CD8-positive, alpha-beta memory T cell (primary cell): ENCODE measurements at places on chromosomes 16 and 17.

DNA sequence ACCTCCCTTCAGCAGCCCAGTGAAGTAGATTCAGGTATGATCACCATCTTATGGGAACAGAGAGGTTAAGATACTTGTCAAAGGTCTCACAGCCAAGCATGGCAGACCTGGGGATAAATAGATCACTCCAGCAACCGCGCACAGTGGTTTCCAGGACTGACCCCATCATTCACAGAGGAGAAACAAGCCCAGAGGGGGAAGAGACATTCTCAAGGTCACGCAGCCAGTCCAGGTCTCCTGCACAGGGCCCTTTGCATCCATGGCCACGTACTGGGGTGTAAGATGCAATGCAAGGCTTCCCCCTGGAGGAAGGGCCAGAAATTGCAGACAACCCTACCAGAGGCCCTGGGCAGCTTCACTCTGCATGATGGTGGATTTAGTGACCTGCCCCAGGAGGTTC, 19.9 kb downstream of the TLE7 start:
- H3K4me3 ChIP-seq: no peak overlapping the region
- H3K36me3 ChIP-seq: no peaks in the 10 kb centered on the region
- no peaks in the 10 kb centered on the region for H3K4me1 ChIP-seq
- peaks cover 9% of the 10 kb centered on the region for H3K27me3 ChIP-seq
- H3K27ac ChIP-seq: no peak overlapping the region
- no peak for DNase-seq

- no peaks in the 10 kb centered on the region for H3K27me3 ChIP-seq
- no peak overlapping the region for H3K4me3 ChIP-seq
- peaks cover 5% of the 10 kb centered on the region for H3K4me1 ChIP-seq
- DNase-seq: no peak
- no peak overlapping the region for H3K27ac ChIP-seq
These were observed 11.7 kb downstream of the NKIRAS2 start for GRCh38 chr17:42031584-42031983.

DNA sequence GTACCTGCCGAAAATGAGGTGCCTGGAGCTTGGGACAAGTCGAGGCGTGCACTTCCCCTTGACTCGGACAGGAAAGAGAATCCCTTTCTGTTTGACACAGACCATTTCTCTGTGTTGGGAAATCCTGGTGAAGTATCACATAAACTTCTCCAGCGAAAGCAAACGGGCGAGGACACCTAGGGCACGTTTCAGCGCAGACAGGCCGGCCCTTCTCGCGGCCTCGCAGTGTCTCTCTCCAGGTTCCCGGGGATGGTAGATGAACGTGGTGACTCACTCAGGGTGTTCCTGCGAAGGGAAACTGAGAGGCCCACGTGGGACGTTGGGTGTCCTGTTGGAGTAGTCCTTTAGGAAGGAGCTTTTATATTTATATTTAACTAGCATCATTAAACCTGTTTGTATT, 36.3 kb upstream of the ZNF750 start:
- no peak overlapping the region for H3K27ac ChIP-seq
- H3K36me3 ChIP-seq: peaks cover 4% of the 10 kb centered on the region
- no peaks in the 10 kb centered on the region for H3K27me3 ChIP-seq
- no peak for DNase-seq
- H3K4me3 ChIP-seq: no peak overlapping the region

DNA sequence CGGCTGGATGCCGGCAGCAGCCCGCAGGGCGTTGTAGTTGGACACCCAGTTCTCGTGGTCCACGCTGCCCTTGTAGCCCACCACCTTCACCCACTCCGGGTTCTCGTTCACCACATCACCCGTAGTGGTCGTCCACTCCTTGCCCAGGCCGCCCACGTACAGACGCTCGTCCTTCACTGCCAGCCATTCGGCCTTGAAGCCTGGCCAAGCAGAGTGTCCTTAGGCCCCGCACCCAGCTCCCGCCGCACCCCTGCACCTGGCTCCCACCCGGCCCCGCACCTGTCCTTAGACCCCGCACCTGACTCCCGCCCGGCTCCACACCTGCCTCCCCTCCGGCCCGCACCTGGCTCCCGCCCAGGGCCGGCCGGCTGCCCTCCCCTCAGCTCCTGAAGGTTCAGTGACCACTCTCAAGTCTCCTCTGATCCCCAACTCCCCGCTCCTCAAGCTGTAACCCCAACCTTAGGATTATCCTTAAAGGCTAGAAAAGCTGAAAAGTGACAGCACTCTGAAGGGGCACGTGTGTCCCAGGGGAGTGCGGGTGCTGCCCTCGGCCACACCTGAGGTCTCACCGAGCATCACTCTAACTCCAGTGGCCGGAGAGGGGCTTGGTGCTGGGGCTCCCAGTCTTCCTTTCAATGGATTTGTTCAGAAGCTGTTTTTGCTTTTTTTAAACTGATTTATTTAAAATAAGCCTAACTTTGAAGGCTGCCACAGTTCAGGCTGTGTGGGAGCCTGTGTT, 14.4 kb downstream of the CANT1 start:
- no peaks in the 10 kb centered on the region for H3K27me3 ChIP-seq
- DNase-seq: no peak
- no peak overlapping the region for H3K4me3 ChIP-seq
- peaks cover 21% of the 10 kb centered on the region for H3K36me3 ChIP-seq

DNA sequence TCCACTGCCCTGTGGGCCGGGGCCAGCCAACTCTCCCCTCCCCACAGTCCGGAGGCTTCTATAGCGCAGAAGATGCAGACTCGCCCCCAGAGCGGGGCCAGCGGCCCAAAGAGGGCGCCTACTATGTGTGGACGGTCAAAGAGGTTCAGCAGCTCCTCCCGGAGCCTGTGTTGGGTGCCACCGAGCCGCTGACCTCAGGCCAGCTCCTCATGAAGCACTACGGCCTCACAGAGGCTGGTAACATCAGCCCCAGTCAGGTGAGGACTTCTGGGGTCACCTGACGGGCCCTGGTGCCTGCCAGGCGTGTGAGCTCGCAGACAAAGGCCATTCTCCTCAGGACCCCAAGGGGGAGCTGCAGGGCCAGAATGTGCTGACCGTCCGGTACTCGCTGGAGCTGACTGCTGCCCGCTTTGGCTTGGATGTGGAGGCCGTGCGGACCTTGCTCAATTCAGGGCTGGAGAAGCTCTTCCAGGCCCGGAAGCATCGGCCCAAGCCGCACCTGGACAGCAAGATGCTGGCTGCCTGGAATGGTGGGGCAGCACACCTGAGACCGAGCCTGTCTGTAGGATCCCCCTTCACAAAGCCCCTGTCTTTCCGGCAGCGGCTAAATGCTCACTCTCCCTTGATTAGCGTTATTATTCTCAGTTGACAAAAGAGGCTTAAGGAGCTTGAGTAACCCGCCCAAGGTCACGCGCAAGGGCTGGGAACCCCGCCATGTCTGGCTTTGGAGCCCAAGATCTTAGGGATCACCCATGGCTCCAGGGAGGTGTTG, 3.9 kb downstream of the SPATA20 start:
- H3K27me3 ChIP-seq: no peaks in the 10 kb centered on the region
- peaks cover 16% of the 10 kb centered on the region for H3K4me1 ChIP-seq
- H3K4me3 ChIP-seq: no peak overlapping the region
- no peaks in the 10 kb centered on the region for H3K36me3 ChIP-seq
- DNase-seq: no peak

- H3K4me3 ChIP-seq: peak overlapping the region; percentile 25
- H3K4me1 ChIP-seq: peaks cover 74% of the 10 kb centered on the region
- H3K27me3 ChIP-seq: peaks cover 2% of the 10 kb centered on the region
- H3K36me3 ChIP-seq: no peaks in the 10 kb centered on the region
- no peak for DNase-seq
These were observed 33.1 kb downstream of the SMARCE1 start for GRCh38 chr17:40614431-40615067.

GRCh38 chr17:66711881-66712321, 123.0 kb upstream of the CACNG5 start:
- no peaks in the 10 kb centered on the region for H3K27me3 ChIP-seq
- no peaks in the 10 kb centered on the region for H3K36me3 ChIP-seq
- no peak overlapping the region for H3K4me3 ChIP-seq
- H3K4me1 ChIP-seq: peaks cover 23% of the 10 kb centered on the region
- DNase-seq: no peak

GRCh38 chr17:49951362-49952082, 17.5 kb upstream of the DLX4 start:
- H3K4me3 ChIP-seq: no peak overlapping the region
- no peaks in the 10 kb centered on the region for H3K4me1 ChIP-seq
- DNase-seq: no peak
- H3K36me3 ChIP-seq: no peaks in the 10 kb centered on the region
- no peak overlapping the region for H3K27ac ChIP-seq
- peaks cover 31% of the 10 kb centered on the region for H3K27me3 ChIP-seq

GRCh38 chr17:65888649-65889048, 303.3 kb downstream of the CEP112 start:
- no peaks in the 10 kb centered on the region for H3K4me1 ChIP-seq
- H3K27me3 ChIP-seq: no peaks in the 10 kb centered on the region
- DNase-seq: no peak
- H3K4me3 ChIP-seq: no peak overlapping the region

DNA sequence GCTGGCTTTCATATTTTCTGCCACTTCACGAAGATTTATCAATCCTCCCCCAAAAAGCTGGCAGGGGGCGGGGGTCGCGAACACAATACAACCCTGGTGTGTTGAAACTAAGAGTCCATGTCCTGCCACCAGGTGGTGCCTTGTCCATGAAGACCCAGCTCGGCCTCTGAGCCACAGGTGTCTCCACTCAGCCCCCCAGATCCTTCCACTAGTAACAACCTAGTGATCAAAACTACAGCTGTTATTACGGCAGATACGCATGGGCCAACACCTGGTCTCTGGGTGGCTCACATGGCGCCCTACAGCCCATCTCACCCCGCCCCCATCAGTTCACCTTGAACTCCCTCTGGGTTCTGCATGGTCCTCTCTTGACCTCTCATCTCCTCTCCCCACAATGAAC, 27.7 kb downstream of the USP7 start:
- H3K27me3 ChIP-seq: no peaks in the 10 kb centered on the region
- H3K27ac ChIP-seq: no peak overlapping the region
- DNase-seq: no peak
- H3K4me1 ChIP-seq: peaks cover 58% of the 10 kb centered on the region
- no peak overlapping the region for H3K4me3 ChIP-seq
- H3K36me3 ChIP-seq: no peaks in the 10 kb centered on the region

DNA sequence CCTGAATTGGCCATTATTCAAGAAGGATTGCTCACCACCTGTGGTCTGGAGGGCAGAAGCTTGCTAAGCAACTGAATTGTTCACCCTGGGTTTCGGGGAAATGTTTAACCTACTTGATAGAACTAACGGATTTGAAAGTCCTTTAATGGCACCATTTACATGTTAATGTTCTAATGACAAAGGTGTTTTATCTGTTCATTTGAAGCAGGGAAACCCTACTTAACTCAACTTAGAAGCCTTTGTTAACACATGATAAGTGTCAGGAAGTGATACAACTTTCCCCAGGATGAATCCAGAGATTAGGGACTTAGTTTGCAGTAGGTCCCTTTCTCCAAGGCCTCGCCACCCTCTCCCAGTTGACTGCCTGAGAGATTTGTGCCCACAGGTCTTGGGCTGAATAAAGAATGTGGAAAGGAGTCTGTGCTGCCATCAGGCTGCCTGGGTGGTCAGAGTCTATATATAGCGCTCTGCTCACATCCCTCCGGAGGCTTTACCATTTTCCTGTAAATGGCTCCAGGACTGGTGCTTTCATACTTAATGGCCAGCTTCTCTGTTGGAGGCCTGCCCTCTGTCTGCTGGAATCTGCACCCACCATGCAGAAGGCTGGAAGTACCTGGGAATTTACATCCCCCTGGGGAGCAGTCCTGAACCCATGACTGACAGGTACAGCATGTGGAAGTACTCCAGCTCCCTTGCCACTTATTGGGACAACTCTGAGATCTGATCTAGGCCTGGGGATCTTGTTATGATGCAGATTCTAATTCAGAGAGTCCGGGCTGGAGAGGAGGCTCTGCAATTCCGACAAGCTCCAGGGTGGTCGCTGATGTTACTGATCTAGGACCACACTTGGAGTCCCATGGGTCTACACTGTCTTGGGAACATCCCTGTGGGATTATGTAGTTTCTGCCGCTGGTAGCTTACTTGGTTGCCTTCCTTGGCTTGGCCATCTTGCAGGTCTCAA, 99.9 kb downstream of the ASIC2 start:
- no peaks in the 10 kb centered on the region for H3K36me3 ChIP-seq
- no peaks in the 10 kb centered on the region for H3K27me3 ChIP-seq
- H3K4me3 ChIP-seq: no peak overlapping the region
- DNase-seq: no peak
- no peaks in the 10 kb centered on the region for H3K4me1 ChIP-seq

GRCh38 chr16:57946181-57946801, 24.6 kb downstream of the CNGB1 start:
- DNase-seq: no peak
- no peaks in the 10 kb centered on the region for H3K27me3 ChIP-seq
- H3K4me1 ChIP-seq: no peaks in the 10 kb centered on the region
- no peak overlapping the region for H3K27ac ChIP-seq
- H3K36me3 ChIP-seq: no peaks in the 10 kb centered on the region

GRCh38 chr16:86308514-86308913, 201.8 kb upstream of the FOXF1 start:
- DNase-seq: no peak
- H3K4me1 ChIP-seq: no peaks in the 10 kb centered on the region
- peaks cover 6% of the 10 kb centered on the region for H3K27me3 ChIP-seq
- H3K27ac ChIP-seq: no peak overlapping the region
- H3K36me3 ChIP-seq: no peaks in the 10 kb centered on the region

- H3K27me3 ChIP-seq: no peaks in the 10 kb centered on the region
- no peaks in the 10 kb centered on the region for H3K36me3 ChIP-seq
- H3K4me3 ChIP-seq: no peak overlapping the region
These were observed 132.1 kb downstream of the HS3ST4 start for GRCh38 chr16:25823891-25824290.

- no peak overlapping the region for H3K4me3 ChIP-seq
- no peak for DNase-seq
- H3K4me1 ChIP-seq: peaks cover 4% of the 10 kb centered on the region
These were observed 5.4 kb downstream of the NTN1 start for GRCh38 chr17:9026741-9027140.

DNA sequence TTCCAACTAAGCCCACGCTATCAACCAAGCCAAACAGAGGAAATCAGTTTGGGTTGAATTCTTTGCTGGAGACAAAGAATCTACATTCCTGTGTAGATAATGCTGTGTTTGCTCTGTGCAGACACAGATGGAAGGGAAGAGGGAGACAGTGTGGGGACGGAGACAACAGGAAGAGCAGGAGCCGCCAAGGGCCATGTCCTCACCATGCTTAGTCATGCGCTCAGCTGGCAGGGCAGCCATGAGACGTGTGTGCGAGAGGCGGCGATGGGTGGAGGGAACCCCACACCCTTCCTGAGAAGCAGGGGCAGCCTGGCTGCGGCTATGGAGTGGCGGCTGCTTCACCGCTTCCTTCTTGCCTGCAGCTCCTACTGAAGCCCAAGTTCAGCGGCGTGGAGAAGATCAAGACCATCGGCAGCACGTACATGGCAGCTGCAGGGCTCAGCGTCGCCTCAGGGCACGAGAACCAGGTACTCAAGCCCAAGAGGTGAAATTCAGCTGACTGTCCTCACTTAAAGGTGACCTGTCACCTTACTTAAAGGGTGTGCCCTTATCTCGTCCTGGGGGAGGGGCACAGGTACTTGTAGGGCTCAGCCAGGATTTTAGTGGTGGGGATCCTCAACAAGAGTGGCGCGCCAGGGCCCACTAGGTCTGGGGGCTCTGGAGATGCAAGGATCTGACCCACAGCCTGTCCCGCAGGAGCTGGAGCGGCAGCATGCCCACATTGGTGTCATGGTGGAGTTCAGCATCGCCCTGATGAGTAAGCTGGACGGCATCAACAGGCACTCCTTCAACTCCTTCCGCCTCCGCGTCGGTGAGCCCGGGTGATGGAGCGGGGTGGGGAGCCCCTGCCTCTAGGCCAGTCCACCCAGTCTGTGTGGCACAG, 47.5 kb downstream of the ADCY7 start:
- H3K4me1 ChIP-seq: peaks cover 14% of the 10 kb centered on the region

GRCh38 chr17:72631949-72632684, 460.4 kb downstream of the SLC39A11 start:
- no peak overlapping the region for H3K27ac ChIP-seq
- H3K36me3 ChIP-seq: no peaks in the 10 kb centered on the region
- H3K4me1 ChIP-seq: peaks cover 12% of the 10 kb centered on the region
- no peak overlapping the region for H3K4me3 ChIP-seq
